Activated T-helper 1 cell treated with Interleukin-2 at 50 U/mL for 16 hours (primary cell): ENCODE measurements at places on chromosomes 3 and 15.

DNA sequence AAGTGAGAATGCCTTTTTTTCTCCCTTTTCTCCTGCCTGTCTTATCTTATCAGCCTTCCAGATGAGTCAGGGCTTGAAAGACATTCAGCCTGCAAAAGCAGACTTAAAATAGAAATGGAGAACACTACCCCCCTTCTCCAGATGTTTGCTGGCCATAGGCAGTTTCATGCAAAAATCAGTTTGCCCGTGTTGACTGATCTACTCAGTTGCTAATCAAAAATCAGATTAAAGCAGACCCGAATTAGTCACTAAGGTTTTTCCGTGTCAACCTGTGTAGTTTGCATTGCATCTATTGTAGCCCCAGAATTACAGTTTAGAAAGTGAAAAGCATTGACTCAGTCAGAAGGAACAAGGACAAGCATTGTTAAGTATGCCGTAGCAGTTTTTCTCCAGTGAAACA lies 56.2 kb downstream of the IL5RA start:
- DNase-seq = no peak

DNA sequence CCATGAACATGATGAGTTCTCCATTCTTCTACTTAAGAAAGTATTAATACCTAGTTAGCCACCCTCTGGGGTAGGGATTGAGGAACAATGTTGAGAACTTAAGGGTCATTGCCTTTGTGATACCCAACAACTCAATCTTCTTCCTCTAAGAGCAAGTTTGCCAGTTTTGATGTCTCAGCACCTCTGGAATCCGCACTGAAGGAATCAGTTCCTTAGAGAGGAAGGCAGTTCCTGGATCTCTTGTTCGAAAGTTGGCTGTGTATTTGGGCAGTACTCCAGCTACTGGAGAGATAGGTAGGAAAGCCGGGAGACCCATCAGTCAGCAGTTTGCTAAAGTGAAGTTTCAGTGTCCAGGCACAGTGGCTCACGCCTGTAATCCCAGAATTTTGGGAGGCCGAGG lies 35.6 kb upstream of the MTHFS start:
- no peak for DNase-seq

DNA sequence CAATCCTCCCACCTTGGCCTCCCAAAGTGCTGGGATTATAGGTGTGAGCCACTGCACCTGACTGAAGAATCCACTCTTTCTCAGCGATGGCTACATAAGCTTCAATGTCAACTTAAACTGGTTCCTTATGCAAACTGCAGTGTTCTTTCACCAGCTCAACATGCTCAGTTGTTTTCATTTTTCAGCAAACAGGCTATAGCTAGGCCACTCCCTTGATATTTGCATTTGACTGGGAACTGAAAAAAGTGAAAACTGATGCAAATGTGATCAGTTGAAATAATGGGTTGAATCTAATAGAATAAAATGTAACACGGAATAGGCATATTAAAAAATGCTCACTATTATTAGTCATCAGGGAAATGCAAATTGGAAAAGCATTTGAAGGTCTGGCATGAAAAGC lies 74.2 kb upstream of the GCNT3 start:
- DNase-seq = no peak

GRCh38 chr3:100634493-100635272 lies 25.3 kb downstream of the ADGRG7 start:
- no peak for DNase-seq

DNA sequence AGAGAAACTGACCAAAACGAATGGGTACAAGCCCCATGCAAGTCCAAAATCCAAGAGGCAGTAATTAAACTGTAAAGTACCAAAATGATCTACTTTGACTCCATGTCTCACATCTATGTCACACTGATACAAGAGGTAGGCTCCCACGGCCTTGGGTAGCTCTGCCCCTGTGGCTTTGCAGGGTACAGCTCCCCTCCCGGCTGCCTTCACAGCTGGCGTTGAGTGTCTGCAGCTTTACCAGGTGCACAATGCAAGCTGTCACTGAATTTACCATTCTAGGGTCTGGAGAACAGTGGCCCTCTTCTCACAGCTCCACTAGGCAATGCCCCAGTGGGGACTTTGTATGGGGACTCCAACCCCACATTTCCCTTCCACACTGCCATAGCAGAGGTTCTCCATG lies 308.6 kb downstream of the TBC1D5 start:
- no peak for DNase-seq
